Fibroblast of skin of back (primary cell): ENCODE measurements at places on chromosomes 5 and 9.

GRCh38 chr5:167219298-167219697 is 1072.1 kb upstream of the WWC1 start:
- DNase-seq, result no peak

- no peak for DNase-seq
These were observed 32.1 kb downstream of the SNX24 start for GRCh38 chr5:122877518-122877917.

DNA sequence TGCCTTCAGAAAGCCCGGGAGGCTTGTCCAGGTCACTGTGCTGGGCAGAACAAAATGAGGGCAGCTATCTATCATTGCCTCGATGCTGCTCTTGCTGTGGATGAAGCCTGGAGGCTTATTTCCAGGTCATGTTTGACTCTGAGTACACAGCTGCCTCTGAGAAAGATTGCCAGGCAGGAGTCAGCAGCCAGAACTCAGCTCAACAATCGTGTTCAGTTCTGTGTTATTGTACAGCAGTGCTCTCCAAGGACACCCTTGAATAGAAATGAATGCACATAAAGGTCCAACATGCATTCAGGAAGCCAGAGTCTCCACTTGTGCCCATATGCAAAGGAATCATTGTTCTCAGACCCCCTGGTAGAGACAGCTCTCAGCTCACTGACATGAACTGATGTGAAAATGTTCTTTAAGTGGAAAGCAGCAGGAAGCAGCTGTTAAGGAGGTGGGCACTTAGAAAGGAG is 61.7 kb upstream of the ZFR start:
- no peak for DNase-seq

DNA sequence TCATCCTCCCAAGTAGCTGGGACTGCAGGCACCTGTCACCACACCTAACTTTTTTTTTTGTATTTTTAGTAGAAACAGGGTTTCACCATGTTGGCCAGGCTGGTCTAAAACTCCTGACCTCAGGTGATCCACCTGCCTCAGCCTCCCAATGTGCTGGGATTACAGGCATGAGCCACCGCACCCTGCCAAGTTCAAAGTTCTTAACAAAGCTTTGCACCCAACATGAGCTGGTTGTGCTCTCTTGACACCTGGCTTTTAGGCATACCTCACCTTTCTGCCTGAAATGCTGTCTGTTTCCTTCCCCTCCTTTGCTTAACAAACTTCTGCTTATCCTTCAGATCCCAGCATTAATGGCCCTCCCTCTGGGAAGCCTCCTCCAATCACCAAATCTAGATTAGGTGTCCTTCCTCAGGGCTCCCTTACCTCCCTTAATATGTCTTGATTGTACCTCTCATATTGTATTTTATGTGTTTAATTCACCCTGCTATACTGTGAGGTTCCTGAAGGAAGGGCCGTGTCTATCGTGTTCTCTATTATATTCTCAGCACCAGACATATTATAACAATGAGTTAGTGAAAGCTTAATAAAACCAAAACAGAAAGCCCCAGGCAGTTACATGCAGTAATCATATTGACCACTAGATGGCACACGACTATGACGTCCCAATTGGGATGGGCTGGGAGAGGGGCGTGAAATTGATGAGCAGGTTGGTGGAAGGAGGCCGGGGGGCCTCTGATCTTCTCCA is 62.9 kb upstream of the PPARGC1B start:
- peak; percentile 27 for DNase-seq

DNA sequence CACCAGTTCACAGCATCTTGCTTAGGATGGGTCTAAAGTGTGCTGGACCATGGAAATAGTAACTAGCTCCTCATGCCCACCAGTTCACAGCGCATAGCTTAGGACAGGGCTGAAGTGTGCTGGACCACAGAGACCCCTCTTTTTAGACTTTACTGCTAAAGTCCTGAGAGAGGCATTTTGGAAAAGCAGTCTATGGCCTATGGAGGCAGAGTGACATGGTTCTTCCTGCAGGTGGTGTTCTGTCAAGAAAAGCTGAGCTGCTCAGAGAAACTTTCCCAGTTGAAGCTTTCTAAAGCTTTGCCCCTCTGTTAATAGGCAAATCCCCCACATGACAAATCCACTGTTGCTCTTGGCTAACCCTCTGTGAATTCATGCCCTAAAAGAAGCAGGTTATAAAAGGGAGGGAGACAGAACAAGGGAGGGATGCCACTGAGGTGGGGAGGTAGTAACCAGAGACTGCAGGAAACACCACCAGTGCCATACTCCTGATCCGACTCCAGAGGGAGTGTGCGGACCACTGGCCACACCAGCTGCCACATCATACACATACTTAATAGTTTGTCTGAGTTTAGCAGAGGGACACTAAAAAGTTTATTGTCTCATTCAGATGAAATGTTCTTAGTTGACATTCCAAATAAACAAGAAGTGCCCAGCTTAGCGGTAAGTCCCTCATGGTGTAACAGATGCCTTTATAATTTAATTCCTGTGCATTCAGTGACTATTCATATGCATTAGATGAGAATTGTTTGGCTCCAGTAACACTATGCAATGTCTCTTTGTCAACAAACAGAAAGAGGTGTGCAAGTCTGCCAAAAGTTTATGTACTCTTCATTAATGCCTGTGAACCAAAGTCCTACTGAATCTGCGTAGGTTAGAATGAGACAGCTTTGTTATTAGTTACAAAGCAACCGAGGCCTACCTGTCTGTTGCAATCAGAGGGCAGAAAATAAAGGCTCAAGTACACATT is 236.2 kb upstream of the NFIL3 start:
- peak; percentile 28 for DNase-seq

GRCh38 chr9:114025196-114025753 is 52.8 kb downstream of the AMBP start:
- peak; percentile 38 for DNase-seq

DNA sequence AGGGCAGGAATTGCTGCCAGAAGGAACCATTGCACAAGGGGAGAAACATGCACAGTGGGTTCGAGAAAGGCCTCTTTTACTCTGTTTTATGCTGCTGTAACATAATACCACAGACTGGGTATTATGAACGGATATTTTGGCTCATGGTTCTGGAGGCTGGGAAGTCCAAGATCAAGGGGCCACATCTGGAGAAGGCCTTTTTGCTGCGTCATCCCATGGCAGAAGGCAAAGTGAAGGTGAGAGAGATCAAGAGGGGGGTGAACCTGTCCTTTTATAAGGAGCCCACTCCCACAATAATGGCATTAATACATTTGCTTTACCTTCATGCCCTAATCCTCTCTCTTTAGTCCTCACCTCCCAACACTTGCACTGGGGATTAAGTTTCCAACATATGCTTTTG is 136.9 kb upstream of the ALDH1B1 start:
- DNase-seq, result no peak

GRCh38 chr9:89743216-89743572 is 138.4 kb downstream of the GADD45G start:
- DNase-seq, result no peak

GRCh38 chr5:14534773-14535172 is 46.8 kb upstream of the OTULINL start:
- DNase-seq, result no peak

DNA sequence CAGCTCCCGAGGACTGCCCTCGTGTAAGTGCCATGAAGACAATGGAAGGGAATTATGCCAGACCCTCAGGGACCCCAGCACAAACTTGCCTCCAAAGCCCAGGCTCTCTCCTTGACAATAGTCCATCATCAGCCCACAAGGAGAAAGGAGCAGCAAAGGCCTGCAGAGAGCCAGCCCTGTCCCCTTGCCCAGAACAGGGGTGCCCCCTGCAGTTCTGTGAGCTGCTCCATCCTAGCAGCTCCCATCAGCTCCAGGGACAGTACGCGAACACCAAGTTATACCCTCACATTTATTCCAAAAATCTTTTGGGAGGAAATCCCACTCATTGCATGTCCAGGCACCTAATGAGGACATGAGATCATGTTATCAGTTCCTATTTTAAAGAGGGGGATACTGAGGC is 11.1 kb downstream of the BARX1 start:
- no peak for DNase-seq

DNA sequence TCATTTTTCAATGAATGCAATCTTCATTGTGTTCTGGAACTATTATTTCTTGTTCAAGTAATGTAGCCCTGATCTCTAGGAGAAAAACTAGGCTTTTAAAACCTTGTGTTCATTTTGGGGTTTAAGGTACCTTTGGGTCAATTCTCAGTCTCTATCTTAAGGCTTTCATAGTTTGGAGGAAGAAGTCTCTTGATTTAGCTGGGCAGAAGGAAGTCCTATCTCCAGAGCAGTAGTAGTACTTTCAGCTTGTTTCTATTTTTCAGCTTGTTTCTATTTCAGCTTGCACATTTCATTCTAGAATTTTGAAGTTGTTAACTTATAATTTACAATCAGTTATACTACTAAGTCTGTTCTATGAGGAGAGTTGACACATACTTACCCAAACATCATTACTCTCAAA is 15.2 kb downstream of the CSNK1G3 start:
- no peak for DNase-seq

DNA sequence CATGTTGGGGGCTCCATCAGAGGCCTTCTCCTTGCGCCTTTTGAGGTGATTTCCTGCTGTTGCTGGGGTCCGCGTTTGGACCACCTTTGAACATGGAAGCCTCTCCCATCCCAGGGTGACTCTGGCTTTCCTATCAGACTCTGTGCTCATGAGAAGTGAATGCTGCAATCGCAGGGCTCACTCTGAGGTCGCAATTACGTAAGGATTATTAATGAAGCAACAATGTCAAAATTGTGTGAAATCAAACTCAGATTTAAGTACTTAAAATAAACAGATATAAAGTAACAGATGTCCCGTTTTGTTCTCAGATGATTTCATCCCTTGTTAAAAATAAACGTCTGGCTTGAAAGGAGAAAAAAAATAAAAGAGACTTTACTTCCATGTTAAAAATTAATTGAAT is 634.2 kb downstream of the BNC2 start:
- DNase-seq, result peak; percentile 85

DNA sequence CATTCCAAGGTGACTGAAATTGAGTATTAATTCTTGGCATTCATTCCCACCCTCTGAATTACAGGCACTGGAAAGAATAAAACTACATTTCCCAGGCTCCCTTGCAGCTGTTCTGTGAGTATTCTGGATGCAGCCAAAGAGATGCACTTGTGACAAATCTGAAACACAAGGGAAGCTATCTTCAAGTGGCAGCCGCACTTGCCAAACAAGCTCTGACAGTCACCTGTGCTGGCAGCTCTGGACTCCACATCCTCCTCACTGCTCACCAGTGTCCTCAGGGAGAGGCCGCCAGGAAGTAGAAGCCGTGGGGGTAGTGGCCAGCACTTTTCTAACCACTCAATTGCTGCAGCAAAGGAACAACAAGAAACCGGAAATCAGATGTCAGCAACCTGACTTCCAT is 275.0 kb downstream of the NR2F1-AS1 start:
- no peak for DNase-seq

GRCh38 chr9:13278368-13279246 is 885 bp downstream of the MPDZ start:
- DNase-seq, result peak; percentile 67

DNA sequence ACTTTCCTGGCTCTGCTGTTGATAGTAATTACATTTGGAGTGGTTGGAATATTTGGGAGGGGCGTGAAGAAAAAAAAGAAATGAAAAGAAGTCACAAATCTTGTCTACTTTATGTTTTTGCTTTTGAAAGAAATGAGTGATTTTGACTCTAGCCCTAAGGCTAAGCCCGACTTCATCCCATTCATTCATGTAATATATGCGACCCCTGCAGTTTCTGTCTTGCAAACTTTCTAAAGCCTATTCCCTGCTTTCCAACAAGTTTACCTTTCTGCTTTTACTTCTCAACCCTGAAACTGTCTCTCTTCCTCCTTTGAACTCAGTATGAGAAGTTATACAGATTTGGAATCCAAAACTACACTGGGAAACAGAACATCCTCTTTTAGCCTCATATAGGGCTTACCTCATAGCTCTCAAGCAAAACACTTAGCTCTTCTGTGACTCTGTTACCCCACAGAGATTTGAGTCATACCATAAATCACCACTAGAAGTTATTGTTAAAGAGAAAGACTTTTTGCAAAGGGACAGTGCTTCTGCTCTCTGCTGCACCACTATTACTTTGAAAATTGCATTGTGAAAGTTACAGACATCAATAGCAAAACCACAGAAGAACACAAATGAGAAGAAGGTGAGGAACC is 1.6 kb downstream of the CFAP95 start:
- DNase-seq, result peak; percentile 63

GRCh38 chr5:56328753-56329560 is 95.8 kb upstream of the ANKRD55 start:
- DNase-seq, result peak; percentile 52

- DNase-seq, result no peak
These were observed 978.4 kb downstream of the TLE4 start for GRCh38 chr9:80550181-80550580.

DNA sequence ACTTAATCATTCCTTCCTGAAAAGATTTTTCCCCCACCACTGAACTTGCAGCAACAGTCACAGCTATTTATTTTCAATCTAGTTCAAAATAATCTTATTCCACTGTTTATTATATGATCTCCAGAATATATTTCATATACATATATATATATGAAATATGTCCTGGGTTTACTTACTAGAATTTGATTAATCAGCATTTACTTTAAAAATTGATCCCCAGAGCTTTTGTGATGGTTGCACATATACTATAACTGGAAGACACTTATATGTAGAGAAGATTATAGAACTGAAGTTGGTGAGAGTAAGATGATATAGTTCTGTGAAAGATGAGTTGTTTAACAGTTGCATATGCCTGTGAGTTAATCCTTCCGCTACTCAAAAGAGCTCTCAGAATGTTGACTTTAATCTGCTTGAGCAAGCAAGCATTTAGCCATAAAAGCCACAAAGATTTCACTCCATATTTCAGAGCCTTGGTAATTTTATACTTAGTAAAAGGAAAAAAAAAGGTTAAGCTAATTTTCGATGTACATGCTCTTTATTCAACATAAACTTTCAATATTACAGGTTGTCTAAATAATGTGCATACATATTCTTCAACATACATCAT is 399.3 kb upstream of the CDH9 start:
- peak; percentile 0 for DNase-seq

DNA sequence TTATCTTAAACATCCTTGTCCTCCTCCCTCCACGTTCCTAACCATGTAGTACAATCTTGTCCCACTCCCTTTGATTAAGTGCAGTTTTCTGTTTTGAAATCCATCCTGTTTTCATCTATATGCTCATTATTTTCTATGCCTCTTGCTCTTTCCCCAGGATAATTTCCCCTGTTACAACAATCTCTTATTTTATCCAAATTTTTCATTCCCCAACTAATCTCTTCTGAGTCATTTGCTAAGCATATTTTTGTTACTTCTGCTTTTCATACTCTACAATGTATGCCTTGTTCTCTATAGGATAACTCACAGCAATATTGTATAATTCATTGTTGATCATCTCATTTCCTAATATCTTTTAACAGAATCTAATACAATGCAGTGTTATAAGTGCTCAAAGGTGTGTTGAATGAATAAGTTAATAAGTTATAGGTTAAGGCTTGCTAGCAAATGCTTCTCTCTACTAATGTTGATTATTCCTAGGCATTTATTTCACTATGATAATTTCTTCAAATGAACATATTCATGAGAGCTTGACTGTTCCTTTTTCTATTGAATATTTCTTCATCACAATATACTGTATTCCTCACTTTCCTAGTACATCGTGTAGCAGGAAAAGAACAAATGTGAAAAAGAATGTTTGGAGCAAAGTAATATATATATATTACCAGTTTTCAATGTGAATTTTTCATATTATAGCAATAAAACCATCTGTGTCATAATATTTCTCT is 1.5 kb downstream of the OMD start:
- DNase-seq, result no peak
